A549 (cell line): ENCODE measurements at places on chromosomes 7 and 10. TPM values are rescaled to one million over a fixed set of nuclear protein-coding genes. Genes with fewer than 3 reads are reported as not detected.
A peak's percentile ranks its signal among the peaks of the same experiment; 100 is the strongest.

GRCh38 chr7:100486753-100487446 lies 3.2 kb downstream of the NYAP1 start:
- peak; percentile 69 for DNase-seq

DNA sequence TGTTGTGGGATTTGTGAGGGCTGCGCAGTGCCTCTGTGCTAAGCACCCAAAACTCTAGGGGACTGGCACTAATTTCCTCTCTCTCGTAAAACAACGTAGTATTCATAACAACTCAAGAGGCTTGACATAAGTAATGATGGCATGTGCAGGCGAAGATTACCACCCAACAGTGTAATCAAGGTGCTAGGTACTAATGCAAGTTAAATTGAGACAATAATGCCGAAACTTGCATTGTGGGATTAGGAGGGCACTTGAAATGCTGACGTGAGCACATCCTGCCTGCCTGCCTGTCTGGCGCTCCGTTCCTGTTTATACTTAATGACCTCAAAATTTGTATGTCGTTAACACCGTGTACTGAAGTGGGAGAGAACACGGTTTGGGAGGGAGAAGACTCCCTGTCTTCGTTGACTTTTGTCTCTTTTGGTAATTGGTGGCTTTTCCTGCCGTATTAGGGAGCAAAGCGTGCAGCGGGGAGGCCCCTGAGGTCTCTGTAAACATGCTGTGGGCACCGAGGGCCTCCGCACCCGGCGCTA lies 139.0 kb downstream of the MGMT start:
- DNase-seq, result no peak

GRCh38 chr7:118080947-118081346 lies 103.0 kb upstream of the LSM8 start:
- DNase-seq, result peak; percentile 39

- no peak for DNase-seq
Measured at GRCh38 chr10:31070691-31071090, 39.0 kb upstream of the ZNF438 start.

DNA sequence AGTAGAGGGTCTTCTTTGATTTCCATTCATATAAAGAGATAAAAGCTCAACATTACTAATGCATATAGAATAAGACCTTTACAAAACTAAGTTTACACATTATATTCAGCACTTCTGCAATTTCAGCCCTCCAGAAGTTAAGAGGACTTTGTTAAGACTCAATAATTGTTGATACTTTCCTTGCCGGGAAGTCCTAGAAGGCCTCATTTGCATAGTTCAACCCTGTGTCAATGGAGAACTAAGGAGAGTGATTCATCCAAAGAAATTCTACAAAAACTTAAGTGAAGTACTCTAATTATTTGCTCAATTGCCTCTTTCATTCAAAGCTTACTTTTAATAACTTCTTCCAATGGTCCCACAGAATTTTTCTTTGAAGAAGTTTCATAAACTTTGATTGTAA lies 1060.3 kb upstream of the CELF2 start:
- DNase-seq, result no peak

- DNase-seq, result no peak
Measured at GRCh38 chr7:66505009-66505408, 123.7 kb upstream of the KCTD7 start.

DNA sequence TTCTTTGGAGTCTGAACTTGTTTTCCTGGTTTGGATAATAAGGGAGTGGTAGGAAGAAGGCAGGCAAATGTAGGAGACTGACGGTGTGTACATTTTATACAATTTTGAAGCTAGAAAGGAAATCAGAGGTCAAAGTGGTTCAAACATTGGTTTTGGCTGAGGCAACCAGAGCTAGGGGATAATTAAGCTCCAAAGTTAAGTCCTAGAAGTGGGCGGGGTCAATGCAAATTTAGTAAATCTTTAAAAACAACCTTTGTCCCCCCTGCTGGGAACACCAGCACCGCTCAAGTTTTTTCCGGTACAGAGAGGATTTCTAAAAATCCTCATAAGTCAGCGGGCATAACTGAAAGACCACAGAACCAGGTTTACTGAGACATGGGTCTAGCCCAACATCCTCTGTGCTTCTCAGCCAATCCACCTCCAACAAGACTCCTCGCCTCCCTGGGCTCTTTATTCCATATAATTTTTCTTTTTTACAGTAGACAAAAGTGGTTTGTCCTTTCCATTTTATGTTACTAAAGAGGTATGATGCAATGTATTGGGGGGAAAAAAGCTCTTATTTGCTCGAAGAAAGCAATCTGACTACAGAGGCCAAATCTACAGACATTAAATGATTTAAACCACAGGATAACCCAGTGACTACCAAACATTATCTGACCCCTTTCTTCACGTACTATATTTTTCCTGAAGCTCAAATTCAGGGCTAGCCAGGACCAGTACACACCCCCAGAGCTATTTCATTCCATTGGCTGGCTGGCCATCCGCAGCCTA lies 1.6 kb downstream of the GLUD1 start:
- DNase-seq, result no peak

GRCh38 chr7:37659971-37660565 lies 23.5 kb upstream of the GPR141 start:
- no peak for DNase-seq

DNA sequence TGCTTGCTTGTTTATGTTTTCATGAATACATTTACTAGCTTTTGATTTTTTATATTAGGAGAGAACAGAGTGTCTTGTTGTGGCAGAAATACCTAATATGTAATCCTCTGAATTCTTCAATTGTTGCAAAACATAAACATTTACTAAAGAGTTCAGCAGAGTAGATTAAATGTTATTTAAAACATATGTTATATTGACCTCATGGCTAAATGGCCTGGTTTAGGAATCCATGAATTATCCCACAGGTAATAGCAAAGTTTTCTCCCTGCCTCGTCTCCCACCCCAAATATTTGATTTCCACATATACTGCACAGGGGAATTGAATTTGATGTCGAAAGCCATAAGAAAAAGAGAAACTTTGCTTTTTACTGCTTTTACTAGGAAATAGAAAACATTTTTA lies 111.8 kb downstream of the ADK start:
- DNase-seq, result no peak

DNA sequence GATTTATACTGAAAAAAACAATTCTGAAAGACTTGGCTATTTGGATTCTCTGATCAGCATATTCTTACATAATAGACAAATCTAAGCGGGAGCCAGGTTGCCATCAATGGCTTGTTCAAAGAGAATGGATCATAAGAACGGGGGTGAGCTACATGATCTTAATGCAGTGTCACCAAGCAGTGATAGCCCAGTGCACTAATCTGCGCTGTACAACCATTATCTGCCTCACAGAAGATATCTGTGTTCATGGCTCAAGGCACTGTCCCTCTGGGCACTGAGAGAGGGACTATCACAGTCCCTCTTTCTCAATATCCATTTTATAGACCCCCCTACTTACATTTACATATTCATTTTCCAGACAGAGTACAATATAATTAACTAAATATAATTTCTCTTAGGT lies 22.9 kb upstream of the PRKAR2B start:
- DNase-seq, result no peak

GRCh38 chr7:48365010-48365409 lies 193.8 kb downstream of the ABCA13 start:
- DNase-seq, result no peak

GRCh38 chr7:2958416-2959102 lies 85.1 kb downstream of the CARD11 start:
- DNase-seq, result no peak

DNA sequence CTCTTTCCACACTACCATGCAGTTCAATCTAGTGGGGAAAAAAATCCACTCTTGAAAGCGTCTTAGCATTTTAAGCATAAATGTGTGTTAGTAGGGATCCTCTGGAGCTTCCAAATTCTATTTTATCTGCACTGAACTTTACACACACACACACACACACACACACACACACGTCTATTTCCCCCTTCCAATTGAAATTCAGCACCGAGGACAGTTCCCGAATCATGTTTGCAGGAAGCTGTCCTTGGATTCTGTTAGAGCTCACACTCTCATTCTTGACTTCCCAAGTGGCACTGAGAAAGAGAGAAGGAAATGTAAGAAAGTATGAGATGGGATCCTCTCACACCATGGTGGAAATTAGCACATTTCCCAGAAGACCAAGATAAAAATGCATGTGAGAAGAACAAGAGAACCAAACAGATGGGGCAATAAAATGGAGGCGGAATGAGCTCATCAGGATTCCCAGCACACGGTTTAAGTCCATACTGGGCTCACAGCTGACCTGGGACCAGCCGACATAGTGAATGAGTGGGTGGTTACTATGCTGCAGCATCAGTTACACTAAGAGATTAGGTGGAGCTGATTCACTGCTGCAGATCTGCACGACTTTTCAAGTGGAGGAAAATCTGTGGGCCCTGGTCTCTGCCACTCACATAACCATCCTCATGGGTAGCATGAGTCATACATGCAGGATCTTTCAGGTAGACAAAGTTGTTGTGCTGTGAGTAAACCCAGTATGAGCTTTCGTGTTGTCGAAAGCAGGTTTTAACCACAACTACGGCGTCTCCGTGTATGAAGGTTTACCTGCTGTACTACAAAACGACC lies 3.3 kb upstream of the NPTX2 start:
- DNase-seq, result no peak

DNA sequence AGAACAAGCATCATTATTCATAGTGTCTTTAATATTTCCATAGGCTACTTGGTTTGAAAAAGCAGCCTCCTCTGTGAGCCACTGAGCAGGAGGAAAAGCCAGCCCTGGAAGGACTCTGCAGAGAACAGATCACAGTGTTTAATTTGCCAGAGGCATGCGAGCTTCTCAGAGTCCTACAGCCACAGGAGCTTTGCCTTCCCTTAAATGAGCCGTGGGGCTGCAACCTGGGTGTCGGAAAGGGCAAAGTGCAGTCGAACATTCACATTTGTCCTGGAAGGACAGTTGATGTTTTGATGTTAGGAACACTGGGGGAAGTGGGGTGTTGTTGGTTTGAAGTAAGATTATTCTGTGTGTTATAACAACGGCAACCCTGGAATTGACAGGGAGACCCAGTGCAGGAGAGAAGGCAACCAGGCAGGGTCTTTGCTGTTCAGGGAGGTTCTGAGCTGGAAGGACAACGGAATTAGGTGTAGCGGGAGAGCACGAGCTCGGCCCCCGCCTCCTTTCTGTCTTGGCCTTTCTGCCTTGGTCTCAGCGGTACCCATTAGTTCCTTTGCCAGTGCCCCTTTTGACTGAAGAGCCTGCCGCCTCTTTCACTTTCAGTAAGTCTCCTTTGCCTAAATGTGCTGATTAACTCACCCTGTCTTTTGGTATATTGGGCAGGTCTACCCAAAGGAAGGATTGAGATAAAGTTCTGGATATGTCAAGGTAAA lies 192.3 kb upstream of the PITRM1 start:
- no peak for DNase-seq

DNA sequence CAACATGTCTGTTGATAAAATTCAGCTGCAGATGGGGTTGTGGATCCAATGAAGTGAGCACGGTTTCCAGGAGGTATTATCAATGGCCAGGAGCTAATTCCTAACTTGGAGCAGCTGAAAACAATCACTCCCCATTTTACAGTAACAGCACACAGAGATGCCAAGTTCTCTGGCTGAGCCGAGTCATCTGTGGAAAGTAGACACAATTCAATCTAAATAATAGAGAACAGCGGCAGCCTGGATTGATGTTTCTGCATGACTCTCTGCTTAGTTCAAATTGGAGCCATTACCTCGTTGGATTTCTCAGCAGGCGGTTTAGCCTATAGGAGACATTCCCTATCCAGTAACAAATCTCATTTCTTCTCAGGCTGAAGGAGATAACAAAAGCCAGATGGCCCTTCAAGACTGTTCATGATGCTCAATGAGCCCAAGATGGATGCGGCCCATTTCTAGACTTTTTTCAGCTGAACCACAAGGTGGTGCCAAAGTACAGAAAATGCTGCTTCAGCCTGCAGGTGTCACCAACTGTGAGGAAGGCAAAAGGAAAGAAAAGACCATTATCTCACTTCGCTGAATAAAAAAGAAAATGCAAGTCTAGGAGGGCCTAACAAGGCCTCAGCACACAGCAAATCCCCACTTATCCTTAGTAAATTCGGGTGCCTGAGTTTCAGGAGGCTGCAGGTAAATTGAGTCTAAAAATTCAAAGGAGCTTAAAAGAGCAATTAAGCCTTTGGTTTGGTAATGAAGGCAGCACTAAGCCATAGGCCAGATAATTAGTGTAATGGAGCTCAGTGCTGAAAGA lies 83.7 kb downstream of the SLC16A9 start:
- DNase-seq, result peak; percentile 59

GRCh38 chr7:82631998-82632397 lies 188.4 kb upstream of the CACNA2D1 start:
- DNase-seq, result no peak

GRCh38 chr7:100100420-100101015 lies 679 bp downstream of the MCM7 start:
- peak; percentile 99 for DNase-seq

DNA sequence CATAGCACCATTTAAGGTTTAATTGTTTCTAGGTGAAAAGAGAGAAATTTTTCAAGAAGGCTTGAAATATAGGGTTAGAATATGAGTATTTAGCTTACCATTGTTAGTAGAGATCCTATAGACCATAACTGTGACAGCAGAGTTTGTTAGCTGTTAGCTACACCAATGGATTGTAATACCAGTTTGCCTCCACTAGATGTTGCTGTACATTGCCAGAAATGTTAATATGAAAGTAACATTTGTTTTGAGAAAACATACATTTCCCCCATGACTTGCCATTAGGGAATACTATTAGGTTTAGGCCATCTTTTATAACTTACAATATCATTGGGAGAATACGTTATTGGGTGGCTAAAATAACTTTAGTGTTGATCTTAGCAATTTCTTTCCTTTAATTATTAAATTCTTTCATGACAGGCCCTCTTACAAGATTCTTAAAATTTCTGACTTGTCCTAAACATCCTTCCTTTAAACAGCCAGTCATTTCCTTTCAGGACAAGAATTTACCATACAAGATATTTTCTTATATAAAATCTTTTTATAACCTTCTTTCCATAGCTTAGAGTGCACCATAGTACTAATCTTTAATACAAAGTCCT lies 39.5 kb downstream of the ZNF117 start:
- peak; percentile 46 for DNase-seq

DNA sequence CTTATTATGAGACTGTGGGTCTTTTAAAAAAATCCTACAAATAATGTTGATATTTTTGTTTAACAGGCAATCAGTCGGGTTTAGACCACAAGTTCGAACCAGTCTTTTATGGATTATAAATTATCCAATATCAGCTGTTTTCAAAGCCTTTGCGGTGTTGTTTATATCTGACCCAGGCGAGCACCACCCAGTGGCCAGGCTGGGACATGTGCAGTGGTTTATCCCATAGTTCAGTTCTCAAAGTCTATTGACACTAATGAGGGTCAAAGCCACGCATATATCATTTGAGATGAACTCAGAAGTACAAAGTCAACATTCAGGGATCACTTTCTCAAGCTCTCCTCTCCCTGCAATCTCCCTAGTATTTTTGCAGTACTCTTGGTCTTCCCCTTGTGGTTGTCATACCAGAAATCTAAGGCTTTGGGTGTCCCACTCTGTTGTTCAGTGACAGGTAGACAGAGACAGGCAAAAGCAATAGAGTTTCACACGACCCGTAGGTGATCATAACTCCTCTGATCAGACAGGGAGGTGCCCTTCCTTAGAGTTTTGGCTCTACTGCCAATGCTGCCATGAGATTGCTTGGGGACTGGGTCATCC lies 117.4 kb upstream of the POM121L12 start:
- no peak for DNase-seq

- DNase-seq, result no peak
Measured at GRCh38 chr7:28592861-28593260, 180.5 kb downstream of the CREB5 start.

PCDH15 gene
- polyA plus RNA-seq, result not detected in 3 replicates

TUBAL3 gene
- polyA plus RNA-seq, result 0.34 to 0.37 TPM (median 0.36 TPM) in 3 replicates

RNF133 gene
- polyA plus RNA-seq, result not detected in 3 replicates

TYSND1 gene
- 16.6 to 20.7 TPM (median 20.0 TPM) in 3 replicates for polyA plus RNA-seq

HGF gene
- 0.06 TPM in 1 of 3 replicates, not detected in the others for polyA plus RNA-seq

RADIL gene
- 1.1 to 1.5 TPM (median 1.1 TPM) in 3 replicates for polyA plus RNA-seq

SDK1 gene
- polyA plus RNA-seq, result 0.28 to 0.65 TPM (median 0.29 TPM) in 3 replicates

AOAH gene
- not detected in 3 replicates for polyA plus RNA-seq

ACSM6 gene
- not detected in 3 replicates for polyA plus RNA-seq

TMEM273 gene
- not detected in 3 replicates for polyA plus RNA-seq
